ENCODE measurements at places on chromosomes 1 and 21.

DNA sequence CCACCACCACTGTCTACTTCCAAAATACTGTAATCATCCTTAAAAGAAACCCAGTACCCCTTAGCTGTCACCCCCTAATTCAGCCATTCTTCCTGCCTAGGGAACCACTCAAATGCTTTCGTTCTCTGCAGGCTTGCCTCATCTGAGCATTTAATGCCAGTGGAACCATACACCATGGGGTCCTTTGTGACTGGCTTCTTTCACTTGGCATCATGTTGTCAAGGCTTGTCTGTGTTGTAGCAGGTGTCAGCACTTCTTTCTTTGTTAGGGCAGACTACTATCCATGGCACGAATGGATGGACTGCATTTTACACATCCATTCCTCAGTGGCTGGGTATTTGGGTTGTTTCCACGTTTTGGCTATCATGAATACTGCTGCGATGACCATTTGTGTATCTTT, 28.5 kb downstream of the SH3BGR start:
- no peak for DNase-seq

DNA sequence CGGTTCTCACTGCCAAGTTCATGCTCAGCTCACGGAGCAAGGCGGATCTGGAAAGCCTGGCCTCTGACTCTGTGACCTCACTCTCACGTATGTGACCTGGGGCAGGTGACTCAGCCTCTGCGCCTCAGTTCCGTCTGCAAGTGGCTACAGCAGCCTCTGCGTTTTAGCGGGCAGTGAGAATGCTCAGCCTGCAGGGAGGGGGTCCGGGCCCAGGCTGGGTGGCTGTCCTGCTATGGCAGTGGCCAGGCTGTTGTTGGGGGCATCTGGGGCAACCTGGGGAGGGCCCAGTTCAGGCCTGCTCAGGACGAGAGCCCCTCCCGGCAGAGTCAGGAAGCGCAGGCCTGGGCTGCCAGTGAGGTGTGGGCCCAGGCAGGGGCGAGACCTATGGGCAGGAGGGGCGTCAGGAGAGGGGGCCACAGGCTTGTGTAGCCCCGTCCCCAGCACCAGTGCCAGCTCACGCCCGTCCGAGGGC, 27.9 kb downstream of the ARHGEF16 start:
- DNase-seq: peak; percentile 59

DNA sequence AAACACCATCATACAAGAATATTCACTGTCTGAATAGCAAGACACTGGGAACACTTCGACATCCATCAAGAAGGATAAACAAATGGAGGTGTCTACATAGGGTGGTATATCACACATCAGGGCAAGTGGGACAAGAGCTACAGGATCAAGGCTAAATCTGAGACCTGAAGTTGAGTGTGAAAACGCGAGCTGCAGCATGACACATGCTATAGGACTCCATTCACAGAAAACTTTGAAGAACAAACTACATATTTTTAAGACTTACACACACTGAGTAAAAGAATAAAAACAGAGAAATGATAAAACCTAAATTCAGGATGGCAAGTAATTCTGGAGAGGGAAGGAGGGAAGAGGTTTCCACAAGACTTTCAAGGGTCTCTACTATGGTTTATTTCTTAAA, 2.1 kb downstream of the TTC39A start:
- no peak for DNase-seq

- DNase-seq: no peak
These were observed 25.6 kb upstream of the IER5 start for GRCh38 chr1:181062836-181063428.

- DNase-seq: no peak
These were observed 71.4 kb upstream of the HSPA13 start for GRCh38 chr21:14454016-14455009.

- DNase-seq: no peak
These were observed 3.2 kb upstream of the KIAA0040 start for GRCh38 chr1:175195798-175196197.

DNA sequence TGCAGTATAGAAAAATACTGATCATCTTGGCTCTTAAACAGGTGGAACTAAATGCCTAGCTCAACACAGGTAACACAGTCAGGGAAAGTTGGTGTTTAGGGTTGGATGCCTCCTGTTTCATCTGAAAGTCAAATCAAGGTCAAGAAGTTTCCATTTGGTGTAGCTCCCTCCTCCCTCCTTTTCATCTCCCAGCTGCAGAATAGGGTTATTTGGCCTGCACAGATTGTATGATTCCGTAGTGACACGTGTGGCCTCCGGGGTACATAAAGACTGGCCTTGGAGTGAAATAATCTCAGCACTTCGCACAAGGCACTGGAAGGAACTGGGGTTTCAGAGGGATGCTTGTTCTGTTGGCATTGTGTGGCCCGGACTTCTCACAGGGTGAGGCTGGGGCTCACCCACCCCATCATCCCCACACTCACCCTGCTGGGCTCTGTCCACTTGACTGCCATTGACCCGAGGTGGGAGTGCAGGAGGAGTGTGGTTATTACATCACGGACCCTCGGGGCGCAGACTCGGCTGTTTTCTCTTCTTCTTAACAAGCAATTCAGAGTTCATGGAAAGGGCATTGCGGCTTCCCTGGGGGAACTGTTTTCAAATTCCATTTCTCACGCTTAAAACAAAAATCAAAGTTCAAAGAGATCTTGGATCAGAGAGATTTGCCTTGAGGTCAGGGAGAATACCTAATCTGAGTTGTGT, 18.4 kb downstream of the IGSF5 start:
- no peak for DNase-seq

GRCh38 chr1:68015971-68016370, 34.5 kb downstream of the DIRAS3 start:
- DNase-seq: no peak

- no peak for DNase-seq
These were observed 7.4 kb upstream of the PPP1R15B start for GRCh38 chr1:204419064-204419403.

DNA sequence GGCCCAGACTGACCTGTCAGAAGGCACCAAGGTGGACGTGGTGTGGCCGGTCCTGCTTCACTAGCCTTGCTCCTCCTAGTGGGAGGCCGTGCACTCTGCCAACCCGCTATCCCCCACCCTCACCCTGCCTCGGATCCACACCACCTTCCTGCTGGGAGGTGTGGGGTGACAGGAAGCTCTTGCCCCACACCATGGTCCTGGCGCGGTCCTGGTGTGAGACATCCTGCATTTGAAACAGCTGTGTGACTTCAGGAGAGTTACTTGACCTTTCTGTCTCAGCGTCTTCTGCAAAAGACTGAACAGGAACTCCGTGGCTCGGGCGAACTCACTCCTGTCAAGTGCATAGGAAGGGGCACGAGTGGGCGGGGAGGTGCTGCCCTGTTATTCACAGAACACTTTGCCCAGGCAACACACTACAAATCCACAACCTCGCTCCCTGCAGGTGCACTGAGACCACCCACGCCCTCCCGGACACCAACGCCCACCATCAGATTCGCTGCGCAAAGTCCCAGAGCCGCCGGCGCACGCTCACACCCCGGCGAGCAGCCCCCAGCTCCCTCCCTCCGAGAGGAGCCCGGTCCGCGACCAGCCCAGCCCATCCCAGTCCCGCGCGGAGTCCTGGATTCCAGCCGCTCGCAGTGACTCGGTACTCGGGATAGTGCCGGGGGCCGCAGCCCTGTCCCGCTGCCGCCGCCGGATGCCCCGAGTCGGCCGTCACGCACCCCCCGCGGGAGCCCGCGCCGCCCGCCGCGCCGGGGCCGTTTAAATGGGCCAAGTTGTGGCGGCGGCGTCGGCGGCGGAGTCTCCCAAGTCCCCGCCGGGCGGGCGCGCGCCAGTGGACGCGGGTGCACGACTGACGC, at the start of gene SAMD11:
TSS of gene SAMD11 (plus strand) at position 793 of the 860 bp plus-strand sequence. CDS start 509 bp downstream, outside the sequence.
- peak; percentile 78 for DNase-seq

- no peak for DNase-seq
These were observed 60.3 kb downstream of the TRAF5 start for GRCh38 chr1:211386921-211387320.

DNA sequence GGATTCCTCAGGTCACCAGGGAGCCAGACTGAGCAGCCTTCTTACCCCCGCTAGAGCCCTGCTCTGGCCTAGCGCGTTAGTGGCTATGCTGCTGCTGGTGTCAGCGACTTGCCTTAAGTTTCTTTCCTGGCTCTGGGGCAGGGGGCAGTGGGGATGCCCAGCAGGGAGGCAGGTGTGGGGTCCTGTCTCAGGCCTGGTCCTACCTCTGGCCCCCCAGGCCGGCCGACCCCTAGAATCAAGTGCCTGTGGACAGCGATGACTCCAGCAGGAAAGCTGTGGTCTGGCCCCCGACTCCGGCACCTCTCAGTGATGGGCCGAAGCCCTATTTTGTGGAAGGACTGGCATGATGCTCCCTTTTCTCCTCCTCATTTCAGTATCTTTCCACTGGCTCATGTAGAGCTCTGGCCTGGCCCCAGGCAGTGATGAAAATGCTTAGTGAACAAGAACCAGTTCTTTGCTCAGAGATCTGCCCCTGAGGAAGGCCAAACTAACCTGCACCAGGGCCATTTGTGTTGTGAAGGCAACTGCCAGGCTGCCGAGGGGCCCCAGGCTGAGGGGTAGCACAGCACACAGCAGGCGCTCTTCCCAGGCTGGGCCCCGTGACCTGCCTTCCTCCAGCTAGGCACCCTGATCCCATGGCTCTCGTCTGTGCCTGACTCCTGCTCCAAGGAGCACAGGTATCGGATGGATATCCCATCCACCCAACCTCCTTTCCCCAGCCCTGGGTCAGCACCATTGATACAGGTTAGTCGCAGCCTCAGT, 23.7 kb downstream of the MRPL37 start:
- DNase-seq: no peak

DNA sequence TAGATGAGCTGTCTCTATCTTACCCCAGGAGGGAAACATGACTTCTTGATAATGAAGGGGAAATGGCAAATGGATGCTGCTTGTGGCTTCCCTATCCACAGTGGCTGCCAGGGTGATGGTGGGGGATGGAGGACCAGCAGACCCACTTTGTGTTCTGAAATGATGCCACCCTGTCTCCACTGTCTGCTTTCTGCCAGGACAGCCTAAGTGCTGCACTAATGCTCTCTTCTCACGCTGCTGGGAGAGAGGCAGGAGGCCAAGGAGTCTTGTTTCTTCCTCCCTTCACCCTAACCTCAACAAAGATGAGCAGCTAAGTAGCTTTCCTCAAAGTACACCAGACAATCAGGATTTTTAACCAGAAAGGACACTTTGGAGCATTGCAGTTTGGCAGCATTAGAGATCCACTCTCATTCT, 36.6 kb downstream of the XCL1 start:
- no peak for DNase-seq

GRCh38 chr1:155080312-155081228, 1.9 kb downstream of the EFNA3 start:
- DNase-seq: peak; percentile 41

DNA sequence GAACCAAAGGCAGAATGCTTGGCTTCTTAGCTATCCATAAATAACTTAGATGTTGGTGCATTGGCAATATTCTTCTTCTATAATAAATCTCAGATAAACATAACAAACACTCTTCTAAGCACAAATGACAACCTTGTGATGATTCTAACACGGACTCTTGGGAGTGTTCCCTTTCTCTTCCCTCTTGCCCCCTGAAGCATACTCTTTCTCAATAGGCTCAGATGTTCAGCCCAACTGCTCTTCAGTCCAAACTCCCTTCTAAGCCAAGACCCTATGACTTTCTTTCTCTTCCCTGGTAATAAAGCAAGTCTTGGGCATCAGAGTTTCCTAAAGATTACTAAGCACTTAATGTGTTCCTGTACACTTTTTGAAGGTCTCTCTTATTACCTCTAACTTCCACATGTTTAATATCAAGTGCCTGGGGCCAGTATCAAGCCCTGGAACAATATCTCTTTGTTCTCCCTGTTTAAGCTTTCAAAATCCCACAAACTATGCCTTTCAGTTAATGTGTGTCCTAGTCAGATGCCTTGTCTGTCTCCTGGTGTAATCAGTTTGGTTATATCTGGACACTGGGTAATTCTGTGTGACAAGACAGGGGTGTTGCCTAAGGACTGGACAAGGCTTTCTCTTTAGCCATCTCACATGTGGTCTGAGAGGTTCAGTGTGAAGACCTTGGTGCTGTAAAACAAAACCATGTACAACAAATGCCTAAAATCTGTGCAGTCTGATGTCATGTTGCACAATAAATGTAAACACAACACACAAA, 92.9 kb upstream of the IVNS1ABP start:
- no peak for DNase-seq

DNA sequence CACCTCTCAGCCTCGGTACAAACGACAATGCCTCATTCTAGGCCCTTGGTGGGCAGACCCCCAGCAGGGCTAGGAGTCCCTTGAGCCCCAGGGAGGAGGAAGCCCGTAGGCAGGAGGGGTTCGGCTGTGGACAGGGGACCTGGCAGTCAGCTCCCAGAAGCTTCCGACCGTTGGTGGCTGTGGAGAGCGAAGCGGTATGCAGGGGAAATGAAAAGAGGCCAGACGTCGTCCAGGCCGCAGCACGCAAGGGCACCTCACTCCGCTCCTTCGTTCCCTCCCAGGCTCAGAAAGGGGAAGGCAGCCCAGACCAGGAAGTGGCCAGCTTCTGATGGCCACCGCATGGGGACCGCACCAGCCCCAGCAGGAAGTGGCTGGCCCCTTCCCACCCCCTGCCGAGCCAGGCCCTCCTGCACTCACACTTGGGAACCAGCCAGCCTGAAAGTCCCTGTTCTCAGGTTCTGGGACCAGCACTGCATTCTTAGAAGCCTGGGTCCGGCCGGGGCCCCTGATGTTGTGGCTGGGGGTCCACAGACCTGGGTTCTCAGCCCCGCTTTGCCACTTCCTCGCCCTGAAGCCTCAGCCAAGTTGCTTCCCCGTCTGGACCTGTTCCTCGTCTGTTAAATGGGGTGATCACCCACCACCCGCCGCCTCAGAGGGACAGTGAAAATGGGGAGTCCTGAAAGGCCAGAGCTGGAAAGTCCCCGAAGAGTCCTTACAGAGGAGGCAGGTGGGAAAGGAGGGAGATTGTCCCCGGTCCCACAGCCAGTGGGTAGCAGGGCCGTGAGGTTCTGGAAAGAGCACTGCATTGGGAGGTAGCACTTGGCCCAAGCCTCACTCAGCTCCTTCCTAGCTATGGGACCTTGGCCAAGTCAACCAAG, 104.0 kb upstream of the RUNX3 start:
- no peak for DNase-seq

DNA sequence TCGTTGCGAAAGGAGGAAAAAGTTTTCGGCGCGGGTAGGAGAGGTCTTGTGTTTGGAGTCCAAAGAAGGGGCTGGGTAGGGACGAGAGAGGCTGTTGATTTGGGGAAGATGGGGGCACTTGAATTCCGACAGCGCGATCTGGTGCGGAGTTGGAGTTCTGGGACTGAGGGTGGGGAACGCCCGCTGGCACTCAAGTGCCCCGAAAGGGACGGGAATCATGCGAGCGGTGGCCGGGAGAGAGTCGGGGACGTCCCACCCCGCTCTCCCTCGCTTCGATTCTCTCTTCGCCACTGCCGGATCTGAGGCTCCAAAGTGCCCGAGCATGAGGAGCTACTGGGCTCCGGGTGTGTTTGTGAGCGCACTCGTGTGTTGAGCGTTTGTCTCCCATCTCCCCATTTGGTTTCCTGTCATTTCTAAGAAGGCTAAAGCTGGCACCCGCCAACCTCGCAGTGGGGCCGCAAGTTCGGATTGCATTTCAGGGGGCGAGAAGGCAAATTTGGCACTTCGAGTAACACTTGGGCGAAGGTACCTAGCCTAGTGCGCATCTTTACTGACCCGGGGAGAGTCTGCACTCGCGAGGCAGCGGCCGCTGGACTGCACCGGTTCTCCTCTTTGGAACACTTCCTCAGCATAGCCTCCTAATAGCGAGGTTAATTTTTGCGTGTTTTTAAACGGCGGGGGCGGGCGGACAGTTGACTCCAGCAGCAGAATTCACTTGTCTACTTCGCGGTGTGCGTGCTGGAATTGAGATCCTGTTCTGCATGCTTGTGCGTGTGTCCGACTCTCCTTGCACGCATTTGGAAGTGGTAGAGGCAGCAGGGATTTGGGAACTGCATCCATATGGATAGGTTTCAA, 1.2 kb downstream of the CHRM3 start:
- DNase-seq: no peak

- DNase-seq: no peak
These were observed 32.3 kb upstream of the FBXO28 start for GRCh38 chr1:224081604-224082003.

Data from RKO (cell line).